ENCODE measurements at places on chromosomes 3 and 15.
A peak's percentile ranks its signal among the peaks of the same experiment; 100 is the strongest.

DNA sequence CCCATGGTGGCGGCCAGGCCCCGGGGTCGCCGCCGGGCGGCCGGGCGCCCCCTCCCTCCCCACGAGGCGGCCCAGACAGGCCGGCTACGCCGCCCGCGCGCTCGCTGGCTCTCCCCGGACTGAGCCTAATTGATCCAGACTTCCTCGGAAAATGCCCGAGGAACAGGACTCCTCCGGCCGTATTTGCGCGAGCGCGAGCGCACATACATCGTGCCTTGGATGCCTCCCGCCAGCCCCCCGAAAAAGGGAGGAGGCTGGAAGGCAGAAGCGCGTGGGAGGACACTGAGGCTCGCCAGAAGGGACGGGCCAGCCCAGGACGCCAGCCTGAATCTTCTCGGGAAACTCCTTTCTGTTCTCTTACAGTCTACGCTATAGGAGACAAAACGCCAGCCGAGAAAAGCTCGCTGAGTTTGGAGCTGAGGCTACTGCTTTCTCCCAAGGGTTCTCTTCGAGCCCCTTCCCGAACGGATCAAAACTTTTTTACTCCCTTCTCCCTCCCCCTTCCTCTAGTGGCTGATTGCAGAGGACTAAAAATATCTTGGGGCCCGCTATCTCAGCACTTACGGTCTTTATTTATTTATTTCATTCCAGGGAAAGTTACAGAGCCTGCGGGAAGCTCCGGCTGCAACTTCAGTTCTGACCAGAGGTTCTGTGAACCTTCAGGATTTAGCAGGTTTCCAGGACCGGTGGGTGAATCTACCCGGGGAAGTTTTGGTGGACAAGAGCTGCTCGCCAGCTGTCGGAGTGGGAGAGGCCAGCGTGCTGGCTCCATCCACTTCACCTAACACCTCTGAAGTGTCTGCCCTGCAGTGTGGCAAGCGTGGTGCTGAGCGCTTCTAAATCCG, at the start of gene PDZRN3:
Gene PDZRN3, minus strand, starts transcription at position 121 of the 845 bp plus-strand sequence.
- no peak for DNase-seq

DNA sequence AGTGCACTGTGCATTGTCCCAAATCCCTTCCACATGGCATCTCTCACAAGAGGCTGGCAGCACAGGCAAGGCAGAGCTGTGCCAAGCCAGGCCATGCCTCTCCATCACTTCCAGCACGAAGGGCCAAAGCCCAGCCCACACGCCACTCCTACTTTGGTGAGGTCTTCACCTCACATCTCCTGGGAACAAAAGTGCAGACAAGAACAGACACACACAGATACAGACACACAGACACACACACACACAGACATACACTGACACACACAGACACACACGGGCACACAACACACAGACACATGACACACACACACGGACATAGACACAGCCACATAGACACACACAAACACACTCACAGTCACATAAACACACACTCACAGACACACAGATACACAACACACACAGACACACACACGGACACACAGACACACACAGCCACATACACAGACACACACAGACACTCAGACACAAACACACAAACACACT, 233.3 kb downstream of the UACA start:
- no peak for DNase-seq

DNA sequence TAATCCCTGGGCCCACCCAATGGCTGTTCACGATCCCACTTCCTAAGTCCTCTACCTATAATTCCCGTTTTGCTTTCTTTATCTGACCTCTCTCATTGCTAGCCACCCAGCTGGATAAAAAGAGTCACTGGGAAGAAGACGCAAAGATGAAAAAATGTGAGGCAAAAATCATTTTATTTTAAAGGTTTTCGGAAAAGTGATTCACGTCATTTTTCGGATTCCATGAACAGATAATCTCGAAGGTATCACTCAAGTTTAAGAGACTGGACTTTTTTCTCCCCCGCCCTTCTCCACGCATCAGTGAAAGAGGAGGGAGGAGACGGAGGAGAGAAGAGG, 266.6 kb downstream of the CGGBP1 start:
- DNase-seq = no peak

DNA sequence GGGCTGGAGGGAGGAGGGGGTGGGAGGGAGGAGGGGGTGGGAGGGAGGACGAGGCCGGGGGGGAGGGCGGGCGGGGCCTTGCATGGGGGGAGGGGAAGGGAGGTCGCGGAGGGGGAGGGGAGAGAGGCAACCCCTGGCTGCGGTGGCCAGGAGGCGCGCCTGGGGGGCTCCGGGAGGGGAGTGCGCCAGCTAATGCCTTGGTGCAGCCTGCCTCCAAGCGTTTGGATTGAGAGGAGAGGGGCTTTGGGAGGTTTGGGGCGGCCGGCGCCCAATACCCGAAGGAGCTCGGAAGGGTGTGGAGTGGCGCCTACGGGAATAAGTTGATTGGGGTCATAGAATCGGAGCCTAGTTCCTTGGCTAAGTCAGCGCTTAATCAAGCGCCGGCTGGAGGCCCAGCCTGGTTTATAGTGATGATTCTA, 557 bp downstream of the TFG start:
- DNase-seq = peak; percentile 42

DNA sequence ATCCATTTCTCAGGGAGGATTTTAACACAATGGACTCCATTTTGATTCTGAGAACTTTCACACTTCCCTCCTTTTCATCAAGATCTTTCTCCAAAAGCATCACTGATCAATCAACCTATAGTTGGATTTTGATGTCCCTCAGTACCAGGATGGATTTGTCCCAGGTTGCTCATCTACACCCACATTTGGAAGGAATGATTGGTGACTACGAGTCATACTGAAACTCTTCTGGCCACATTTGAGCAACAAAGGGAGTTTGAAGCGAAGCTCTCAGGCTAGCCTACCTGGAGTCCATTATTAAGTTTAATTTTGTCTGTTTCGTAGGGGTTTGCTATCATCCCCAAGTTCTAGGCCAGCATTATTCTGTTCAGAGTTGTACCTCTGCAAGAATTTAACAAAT, 31.3 kb upstream of the ATP8B4 start:
- no peak for DNase-seq

- DNase-seq = no peak
Observed at GRCh38 chr3:135081451-135081850, 286.4 kb downstream of the EPHB1 start.

DNA sequence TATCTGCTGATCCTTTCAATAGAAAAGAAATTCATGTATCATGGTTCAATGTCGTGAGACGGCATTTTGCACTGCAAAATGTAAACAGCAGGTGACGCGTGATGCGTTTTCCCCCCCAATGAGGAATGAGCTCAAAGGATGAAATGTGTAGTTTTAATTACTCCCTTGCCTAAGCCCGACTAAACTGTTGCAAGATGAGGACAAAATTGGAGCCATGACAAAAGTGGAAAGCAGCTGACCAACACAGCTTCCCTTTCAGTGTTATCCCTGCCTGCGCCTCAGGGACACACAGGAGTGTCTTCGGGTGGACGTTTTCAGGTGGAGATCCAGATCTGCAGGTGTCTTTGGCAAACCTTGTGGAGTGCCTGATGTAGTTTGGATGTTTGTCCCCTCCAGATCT, 92.0 kb downstream of the GABRG3 start:
- DNase-seq = no peak

GRCh38 chr15:63243776-63244175, 33.6 kb upstream of the APH1B start:
- DNase-seq = peak; percentile 31

GRCh38 chr3:114454551-114455251, 160.9 kb downstream of the TIGIT start:
- no peak for DNase-seq

DNA sequence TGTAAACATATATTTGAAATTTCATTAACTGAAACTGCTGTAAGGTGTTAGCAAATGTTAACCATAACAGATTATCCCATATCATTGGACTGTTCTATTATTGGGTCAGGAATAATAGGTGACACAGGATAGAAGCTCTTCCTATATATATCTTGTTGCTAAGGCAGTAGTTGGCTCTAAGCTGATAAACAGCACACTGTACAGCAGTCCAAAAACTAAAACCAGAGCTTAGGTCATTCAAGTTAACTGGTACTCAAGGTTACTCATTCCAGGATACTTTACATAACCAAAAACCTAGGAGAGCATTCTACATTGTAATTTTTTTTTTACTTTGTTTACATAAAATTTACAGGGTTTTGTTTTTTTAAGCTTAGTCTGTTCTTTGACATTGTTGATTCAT, 8.9 kb downstream of the DNAJC19 start:
- no peak for DNase-seq

- DNase-seq = no peak
Observed at GRCh38 chr3:187763850-187764648, 18.8 kb upstream of the BCL6 start.
